ENCODE measurements at places on chromosomes 4 and X. TPM values are rescaled to one million over a fixed set of nuclear protein-coding genes. Genes with fewer than 3 reads are reported as not detected.
A peak's percentile ranks its signal among the peaks of the same experiment; 100 is the strongest.

- no peaks in the 10 kb centered on the region for H3K27me3 ChIP-seq
- no peaks in the 10 kb centered on the region for H3K36me3 ChIP-seq
- H3K4me1 ChIP-seq = no peaks in the 10 kb centered on the region
- DNase-seq = no peak
Observed at GRCh38 chr4:138226351-138226750, 15.8 kb downstream of the SLC7A11 start.

DNA sequence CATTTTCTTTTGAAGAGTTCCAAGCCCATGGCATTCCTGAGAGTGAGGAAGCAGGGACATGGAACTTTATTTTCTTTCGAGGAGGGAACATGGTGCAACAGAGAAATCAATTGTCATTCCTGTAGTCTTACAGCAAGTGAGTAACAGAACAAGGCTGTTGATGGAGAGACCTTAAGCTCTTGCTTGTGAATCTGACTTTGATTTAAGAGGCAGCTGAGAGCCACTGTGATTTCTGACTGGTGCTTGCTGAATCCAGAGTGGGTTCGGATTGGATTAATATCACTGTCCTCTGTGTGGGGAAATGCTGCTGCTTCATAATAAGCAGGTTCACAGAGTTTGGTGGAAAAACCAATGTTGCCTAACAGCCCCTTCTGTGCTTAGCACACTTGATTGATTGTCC is 4.7 kb upstream of the ATP1B4 start:
- H3K27ac ChIP-seq = no peak overlapping the region
- no peak overlapping the region for H3K4me3 ChIP-seq
- no peaks in the 10 kb centered on the region for H3K4me1 ChIP-seq
- DNase-seq = no peak
- H3K36me3 ChIP-seq = no peaks in the 10 kb centered on the region

GRCh38 chrX:110722135-110722534 is 73.5 kb downstream of the CHRDL1 start:
- H3K4me3 ChIP-seq = no peak overlapping the region
- no peak for DNase-seq
- H3K36me3 ChIP-seq = no peaks in the 10 kb centered on the region

- DNase-seq = no peak
- H3K4me3 ChIP-seq = peak overlapping the region; percentile 66
- H3K36me3 ChIP-seq = no peaks in the 10 kb centered on the region
Observed at GRCh38 chr4:168480931-168481611, 779 bp upstream of the DDX60L start.

DNA sequence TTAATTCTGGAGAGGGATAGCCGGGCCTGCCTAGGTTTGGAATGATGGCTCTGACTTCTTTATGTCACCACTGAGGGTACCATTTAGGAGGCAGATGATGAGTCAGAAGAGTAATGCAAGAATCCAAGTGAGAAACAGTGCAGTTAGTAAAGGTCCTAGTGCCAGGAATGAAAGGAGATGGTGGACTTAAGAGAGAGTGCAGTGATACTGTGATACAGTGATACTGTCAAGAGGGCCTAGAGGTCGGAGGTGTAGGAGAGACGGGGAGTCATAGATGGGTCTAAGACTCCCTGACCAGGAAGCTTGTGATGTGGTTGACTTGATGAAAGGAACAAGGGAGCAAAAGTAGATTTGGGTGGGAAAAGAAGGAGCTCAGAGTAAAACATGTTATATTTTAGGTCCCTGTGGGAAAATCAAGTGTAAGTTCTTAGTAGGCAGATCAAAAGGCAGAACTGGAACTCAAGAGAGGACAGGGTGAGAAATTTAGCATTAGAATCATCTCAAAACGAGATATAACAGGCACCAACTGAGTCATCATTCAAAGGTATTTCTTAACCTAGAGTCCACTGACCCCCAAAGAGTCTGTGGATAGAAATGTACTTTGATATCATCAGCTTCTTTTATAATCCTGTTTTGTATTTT is 85.0 kb downstream of the NFKB1 start:
- H3K27ac ChIP-seq = no peak overlapping the region
- DNase-seq = no peak
- no peaks in the 10 kb centered on the region for H3K4me1 ChIP-seq
- H3K4me3 ChIP-seq = no peak overlapping the region
- peaks cover 88% of the 10 kb centered on the region for H3K36me3 ChIP-seq
- no peaks in the 10 kb centered on the region for H3K27me3 ChIP-seq

- peaks cover 26% of the 10 kb centered on the region for H3K4me1 ChIP-seq
- peaks cover 13% of the 10 kb centered on the region for H3K27me3 ChIP-seq
- peak overlapping the region; percentile 84 for H3K27ac ChIP-seq
- peak overlapping the region; percentile 72 for H3K4me3 ChIP-seq
Observed at GRCh38 chr4:185142564-185142911, 528 bp upstream of the SLC25A4 start.

DNA sequence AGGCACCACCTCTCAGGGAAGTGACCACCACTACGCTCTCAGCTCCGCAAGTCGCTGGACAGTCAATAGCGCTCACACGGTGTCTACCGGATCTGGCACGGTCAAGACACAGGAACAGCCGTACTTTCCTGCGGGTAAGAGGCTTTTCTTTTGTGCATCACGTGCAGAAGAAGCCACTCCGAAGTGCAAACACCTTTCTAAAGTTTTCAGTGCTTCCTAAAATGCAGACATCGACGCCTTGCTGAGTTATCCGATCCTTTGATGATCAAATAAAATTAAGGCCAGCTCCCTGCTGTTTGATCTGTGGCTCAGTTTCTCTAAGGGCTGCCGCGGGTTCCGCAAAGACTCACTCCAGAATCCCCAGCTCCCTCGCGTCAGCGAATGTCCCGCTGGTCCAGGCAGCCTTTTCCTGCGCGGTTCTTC is 71.8 kb downstream of the FBXO8 start:
- H3K27ac ChIP-seq = no peak overlapping the region
- H3K36me3 ChIP-seq = no peaks in the 10 kb centered on the region
- peaks cover 16% of the 10 kb centered on the region for H3K4me1 ChIP-seq
- H3K4me3 ChIP-seq = no peak overlapping the region
- no peak for DNase-seq

- DNase-seq = no peak
- no peaks in the 10 kb centered on the region for H3K4me1 ChIP-seq
- no peak overlapping the region for H3K27ac ChIP-seq
- no peaks in the 10 kb centered on the region for H3K36me3 ChIP-seq
- H3K4me3 ChIP-seq = no peak overlapping the region
- H3K27me3 ChIP-seq = no peaks in the 10 kb centered on the region
Observed at GRCh38 chrX:42131856-42132255, 208.5 kb upstream of the CASK start.

DNA sequence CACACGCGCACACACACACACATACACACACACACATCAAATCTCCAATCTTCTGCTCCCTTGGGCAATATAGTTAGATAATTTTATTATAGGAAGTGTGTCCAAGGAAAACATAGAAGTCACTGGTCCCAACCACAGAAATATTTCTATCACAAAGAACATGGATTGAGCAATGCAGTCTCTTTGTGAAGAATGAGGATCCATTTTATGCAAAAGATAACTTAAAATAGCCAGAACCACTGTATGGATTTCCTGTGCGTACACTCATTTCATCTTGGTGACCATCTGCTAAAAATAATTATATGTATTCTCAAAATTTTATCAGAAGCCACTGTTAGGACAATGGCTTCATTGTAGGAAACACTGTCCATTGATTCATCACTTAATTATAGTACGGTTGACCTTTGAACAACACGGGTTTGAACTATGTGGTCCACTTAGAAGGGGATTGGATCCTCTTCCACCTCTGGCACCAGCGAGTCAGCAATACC is 169.6 kb upstream of the MXRA5 start:
- DNase-seq = no peak
- H3K36me3 ChIP-seq = no peaks in the 10 kb centered on the region
- no peaks in the 10 kb centered on the region for H3K4me1 ChIP-seq
- H3K27me3 ChIP-seq = no peaks in the 10 kb centered on the region
- H3K27ac ChIP-seq = no peak overlapping the region
- H3K4me3 ChIP-seq = no peak overlapping the region

DNA sequence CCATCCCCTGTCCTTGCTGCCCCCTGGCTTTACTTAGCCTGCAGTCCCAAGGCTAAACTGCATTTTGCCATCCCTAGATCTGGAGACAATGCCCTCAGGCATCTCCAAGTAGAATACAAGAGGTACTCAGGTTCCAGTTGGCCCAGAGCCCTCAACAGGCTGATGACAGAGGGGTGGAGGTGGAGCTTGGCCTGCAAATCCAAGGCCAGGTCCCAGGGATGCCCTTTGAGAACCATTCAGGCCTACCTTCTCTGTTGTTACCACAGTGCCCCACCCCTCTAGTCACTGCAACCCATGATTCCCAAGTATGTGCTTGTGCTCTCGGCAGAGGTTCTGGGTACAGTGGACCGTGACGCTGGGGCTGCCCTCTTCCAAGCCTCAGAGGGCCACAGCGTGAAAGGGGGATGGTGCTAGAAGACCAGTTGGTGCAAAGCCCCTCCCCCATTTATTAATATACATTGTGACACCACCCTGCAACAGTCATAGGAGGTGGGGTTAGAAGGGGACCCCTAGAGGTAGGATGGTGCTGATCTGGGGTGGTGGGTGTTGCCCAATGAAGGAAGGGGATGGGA is 6.4 kb upstream of the UBA1 start:
- peaks cover 46% of the 10 kb centered on the region for H3K36me3 ChIP-seq
- H3K4me3 ChIP-seq = no peak overlapping the region
- H3K4me1 ChIP-seq = no peaks in the 10 kb centered on the region
- H3K27ac ChIP-seq = no peak overlapping the region
- DNase-seq = no peak

DNA sequence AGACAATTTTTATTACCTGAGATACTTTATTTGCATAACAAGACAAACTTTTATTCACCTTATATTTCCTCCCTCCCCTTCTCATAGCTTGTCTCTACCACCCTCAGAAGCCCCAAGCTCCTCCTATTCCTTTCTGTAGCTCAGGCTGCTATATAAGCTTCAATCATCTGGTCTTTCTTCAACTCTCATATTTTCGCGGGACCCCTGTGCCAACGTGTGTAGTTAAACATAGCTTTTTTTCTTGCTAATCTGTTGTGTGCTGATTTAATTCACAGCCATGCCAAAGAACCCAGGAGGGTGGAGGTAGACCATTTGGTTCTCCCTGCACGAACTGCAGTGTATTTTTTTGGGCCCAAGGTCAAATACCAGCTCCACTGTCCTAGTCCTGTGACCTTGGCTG is 21.1 kb upstream of the CD38 start:
- peaks cover 8% of the 10 kb centered on the region for H3K4me1 ChIP-seq
- H3K27ac ChIP-seq = no peak overlapping the region
- H3K36me3 ChIP-seq = no peaks in the 10 kb centered on the region

DNA sequence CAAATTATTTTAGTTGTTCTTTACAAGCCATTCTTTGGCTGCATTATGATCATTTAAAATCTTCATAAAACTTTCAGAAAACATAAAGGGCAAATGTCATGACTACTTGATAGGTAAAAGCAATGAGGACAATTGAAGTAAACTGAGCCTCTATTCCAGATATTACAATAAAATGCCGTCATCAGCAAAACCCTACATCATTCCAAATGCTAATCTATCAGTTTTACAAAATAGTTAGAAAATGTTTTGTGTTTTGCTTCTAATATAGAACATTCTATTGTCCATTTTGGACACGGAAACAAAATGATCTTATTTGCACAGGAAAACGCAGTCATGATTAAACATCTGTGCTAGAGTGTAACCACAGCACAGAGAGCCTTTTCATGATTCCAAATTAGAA is 1330.6 kb upstream of the ADGRL3 start:
- no peaks in the 10 kb centered on the region for H3K4me1 ChIP-seq
- H3K27me3 ChIP-seq = no peaks in the 10 kb centered on the region
- no peak overlapping the region for H3K4me3 ChIP-seq
- no peak overlapping the region for H3K27ac ChIP-seq
- DNase-seq = no peak

DNA sequence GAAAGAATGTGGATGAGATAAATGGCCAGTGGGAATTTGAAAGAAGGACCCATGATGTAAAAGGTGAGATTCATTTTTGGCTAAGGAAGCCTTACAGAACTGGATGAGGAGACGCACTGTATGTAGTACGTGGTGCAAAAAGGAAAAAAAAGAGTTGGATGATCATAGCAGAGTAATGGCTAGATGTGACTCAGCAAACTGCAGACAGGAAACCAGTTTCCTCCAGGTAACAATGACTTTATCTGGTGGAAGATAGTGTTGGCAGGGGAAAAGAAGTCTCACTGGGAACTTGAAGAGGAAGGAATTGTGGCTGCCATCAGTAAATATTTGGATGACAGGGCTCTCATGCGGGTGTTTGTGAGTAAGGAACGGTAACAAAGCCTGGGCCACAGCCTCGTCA is 243.2 kb downstream of the CPE start:
- H3K27me3 ChIP-seq = no peaks in the 10 kb centered on the region
- DNase-seq = no peak
- H3K4me1 ChIP-seq = no peaks in the 10 kb centered on the region
- no peaks in the 10 kb centered on the region for H3K36me3 ChIP-seq
- H3K4me3 ChIP-seq = no peak overlapping the region
- H3K27ac ChIP-seq = no peak overlapping the region

DNA sequence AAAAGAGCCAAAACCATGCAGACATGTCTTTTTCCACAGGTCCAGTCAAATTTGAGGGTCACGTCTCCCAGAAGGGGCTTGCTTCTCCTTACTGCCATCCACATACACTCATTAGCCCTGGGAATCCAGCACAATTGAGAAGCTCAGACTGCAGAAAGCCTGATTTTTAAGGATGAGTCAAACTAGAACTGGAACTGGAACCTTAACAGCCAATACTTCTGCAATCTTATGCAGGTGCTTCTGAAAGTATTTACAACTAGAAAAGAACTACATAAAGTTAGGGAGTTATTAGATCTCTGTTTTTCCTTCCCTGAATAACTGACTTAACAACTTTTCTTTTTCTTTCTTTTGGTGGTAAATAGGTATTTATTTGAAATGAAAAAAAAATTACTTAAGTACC is 86.3 kb downstream of the CDS1 start:
- H3K4me1 ChIP-seq = no peaks in the 10 kb centered on the region
- H3K27me3 ChIP-seq = no peaks in the 10 kb centered on the region
- no peak overlapping the region for H3K4me3 ChIP-seq
- no peak for DNase-seq
- peaks cover 64% of the 10 kb centered on the region for H3K36me3 ChIP-seq
- no peak overlapping the region for H3K27ac ChIP-seq

SH3D19 gene
- 86.6 TPM for total RNA-seq

AKAP14 gene
- 4.8 TPM for total RNA-seq

ODAPH gene
- total RNA-seq = not detected

ZMYM3 gene
- total RNA-seq = 23.2 TPM

TMPRSS11D gene
- not detected for total RNA-seq

SASH3 gene
- total RNA-seq = 74.9 TPM

SPANXN4 gene
- total RNA-seq = not detected

TRPC5OS gene
- not detected for total RNA-seq

CXCR3 gene
- 1.9 TPM for total RNA-seq
